ENCODE measurements at places on chromosomes 1 and 21.
A peak's percentile ranks its signal among the peaks of the same experiment; 100 is the strongest.

DNA sequence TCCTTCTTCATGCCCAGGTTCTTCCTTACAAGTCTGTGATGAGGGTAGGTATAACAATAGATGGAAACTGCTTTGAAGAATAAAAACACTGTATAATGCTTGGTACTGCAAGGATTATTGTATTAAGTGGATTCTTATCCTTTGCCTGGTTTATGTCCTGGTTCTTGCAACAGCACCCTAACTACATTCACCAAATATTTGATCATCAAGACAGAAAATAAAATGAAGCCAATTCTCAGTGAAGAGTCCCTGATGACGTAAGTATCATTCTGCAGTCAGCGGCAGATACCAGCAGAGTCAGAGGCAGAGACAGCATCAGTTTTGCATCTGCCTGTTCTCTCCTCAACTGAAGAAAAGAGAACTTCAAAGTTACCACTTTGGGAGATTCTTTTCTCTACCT is 19.7 kb downstream of the ARHGEF11 start:
- DNase-seq = no peak

GRCh38 chr1:156657741-156658319 is 15.9 kb downstream of the BCAN start:
- no peak for DNase-seq

GRCh38 chr1:60402216-60402615 is 328.6 kb upstream of the C1orf87 start:
- no peak for DNase-seq

DNA sequence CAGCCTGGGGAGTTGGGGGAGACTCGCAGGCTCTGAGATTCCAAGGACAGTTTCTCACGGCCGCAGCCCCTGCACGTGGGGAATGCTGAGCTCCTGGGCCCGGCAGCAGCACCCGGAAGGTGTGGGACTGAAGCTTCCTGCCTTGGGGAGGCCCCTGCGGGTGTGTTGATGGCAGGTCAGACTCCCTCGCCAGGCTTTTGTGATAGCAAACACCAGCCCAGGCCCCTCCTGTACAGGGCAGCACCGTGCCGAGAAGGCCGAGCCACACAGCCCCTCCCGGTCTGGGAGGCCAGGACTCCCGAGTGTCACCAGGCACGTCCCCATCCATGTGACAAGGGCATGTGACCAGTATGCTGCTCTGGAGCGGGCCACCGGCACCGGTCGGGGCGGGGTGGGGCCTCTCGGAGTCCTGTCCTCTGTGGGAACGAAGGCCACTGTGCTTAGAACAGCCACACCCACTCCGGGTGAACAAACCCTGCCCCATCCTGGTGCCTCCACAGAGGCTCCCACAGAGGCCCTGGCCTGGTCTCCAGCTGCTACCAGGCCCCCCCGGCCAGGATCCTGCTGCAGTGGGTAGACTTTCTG is 31.1 kb upstream of the ARHGEF16 start:
- no peak for DNase-seq

DNA sequence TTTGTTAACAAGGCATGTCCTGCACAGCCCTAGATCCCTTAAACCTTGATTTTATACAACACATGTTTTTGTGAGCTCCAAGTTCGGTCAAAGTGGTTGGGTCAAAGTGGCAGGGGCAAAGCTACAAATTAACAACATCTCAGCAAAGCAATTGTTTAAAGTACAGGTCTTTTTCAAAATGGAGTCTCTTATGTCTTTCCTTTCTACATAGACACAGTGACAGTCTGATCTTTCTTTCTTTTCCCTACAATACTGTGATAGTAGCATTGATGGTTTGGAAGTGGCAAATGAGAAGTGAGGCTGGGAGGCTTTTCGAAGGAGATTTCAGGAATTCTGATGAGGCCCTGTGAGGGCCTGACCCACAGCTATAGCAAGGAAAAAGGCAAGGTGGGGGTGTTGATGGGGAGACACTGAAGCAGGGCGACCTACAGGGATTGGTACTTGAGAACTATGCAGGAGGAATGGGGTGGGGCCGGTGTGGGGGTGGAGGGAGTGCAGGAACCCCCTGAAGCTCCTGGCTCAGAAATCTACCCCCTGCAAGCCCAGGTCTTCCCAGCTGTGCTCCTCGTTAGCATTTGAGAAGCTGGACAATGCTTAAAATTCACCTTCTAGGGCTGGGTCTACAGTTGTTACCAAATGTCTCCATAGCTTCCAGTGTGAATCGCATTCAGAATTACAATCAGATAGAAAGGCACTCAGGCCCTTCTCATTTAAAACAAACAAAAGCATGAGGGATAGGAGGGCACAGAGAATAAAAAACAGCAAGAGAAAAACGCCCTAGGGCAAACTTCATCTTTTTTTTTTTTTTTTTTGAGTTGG is 102.6 kb upstream of the PPM1J start:
- DNase-seq = no peak

- no peak for DNase-seq
Observed at GRCh38 chr1:247431643-247432042, 15.7 kb downstream of the NLRP3 start.

- DNase-seq = no peak
Observed at GRCh38 chr1:47578026-47578720, 140.3 kb downstream of the FOXD2 start.

DNA sequence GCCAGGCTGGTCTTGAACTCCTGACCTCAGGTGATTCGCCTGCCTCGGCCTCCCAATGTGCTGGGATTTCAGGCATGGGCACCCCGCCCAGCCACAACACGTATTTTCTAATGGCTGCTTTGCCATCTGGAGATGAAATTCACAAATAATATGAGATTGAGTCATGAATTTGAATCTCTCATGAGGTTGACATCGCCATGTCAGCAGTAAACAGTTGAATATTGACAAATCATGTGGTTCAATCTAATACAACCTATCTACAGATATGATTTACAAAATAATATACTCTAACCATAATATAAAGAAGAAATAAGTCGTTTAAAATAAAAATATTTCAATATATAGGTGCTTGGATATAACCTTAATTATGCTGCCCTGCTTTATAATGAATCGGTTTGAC is 42.1 kb downstream of the MYOM3 start:
- DNase-seq = no peak

- DNase-seq = no peak
Observed at GRCh38 chr1:205236951-205237475, 9.3 kb downstream of the TMCC2 start.

DNA sequence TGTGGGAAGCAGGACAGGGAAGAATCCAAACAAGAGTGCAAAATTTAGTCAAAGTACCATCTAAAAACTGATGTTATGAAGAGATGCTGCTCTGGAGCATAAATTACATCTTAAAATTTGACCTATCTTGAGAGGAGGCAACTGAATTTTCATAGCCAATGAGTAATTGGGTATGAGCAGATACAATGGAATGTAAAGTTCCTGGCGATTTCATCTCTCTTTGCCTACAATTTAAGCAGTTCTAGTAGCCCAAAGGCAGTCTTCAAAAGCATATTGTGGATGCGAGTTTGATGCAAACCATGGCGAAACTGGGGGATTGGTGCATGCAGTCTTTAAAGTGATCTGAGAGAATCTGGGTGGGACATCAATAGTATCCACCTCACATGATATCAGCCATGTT is 1265.9 kb downstream of the BRINP3 start:
- no peak for DNase-seq

DNA sequence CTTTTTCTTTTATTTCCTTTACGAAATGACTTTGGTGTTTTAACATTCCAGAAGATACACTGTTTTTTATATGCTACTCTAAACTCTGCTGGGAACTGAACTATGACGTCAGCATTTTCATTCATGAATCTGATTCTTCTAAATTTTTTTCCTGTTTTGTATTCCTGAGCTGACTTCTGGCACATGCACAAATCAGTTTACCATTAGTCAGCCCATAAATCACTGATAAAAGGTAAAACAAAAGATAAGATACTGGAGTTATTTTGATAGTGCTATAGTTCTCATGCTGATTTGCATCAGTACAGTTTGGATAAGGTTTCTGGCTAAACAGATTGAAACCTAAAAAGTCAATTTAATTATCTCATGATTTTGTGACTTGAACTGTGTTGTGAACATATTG is 10.4 kb downstream of the CAMTA1 start:
- no peak for DNase-seq

- no peak for DNase-seq
Observed at GRCh38 chr1:223718850-223719249, 6.5 kb downstream of the CAPN2 start.

DNA sequence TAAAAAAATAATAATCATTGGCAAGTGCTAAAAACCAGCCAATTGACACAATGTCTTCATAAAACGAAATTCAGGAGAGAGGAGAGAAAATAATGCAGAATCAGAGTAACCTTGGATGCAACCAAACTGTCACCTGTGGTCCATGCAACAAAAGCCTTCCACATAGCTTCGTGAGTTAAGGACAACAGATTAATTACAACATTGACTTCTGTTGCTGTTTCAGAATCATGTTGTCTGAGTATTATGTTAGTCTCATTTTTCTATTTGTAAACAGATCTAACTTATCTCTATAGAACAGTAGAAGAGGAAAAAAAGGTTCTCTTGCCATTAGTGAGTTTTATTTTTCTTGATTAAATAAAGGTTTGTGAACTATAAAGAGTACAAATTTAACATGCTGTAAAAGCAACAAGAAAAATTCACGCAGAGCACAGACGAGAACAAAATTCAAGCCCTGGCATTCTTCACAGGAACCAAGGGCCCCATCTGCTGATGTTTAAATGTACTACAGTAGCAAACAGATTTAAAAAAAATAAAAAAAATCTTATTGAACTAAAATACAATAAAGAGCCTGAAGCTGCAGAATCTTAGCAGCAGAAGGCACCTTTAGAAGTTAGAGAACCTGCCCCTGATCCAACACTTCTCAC is 381.1 kb upstream of the PKN2 start:
- DNase-seq = peak; percentile 37

GRCh38 chr1:214658175-214658574 is 55.2 kb downstream of the CENPF start:
- DNase-seq = no peak

GRCh38 chr21:34072145-34073031 is 990 bp upstream of the MRPS6 start:
- no peak for DNase-seq

GRCh38 chr1:26027716-26028489 is 6.3 kb downstream of the EXTL1 start:
- DNase-seq = no peak

GRCh38 chr1:15948595-15949452 is 27.1 kb downstream of the ZBTB17 start:
- no peak for DNase-seq

- DNase-seq = no peak
Observed at GRCh38 chr1:36091698-36092097, 3.0 kb downstream of the ADPRS start.

DNA sequence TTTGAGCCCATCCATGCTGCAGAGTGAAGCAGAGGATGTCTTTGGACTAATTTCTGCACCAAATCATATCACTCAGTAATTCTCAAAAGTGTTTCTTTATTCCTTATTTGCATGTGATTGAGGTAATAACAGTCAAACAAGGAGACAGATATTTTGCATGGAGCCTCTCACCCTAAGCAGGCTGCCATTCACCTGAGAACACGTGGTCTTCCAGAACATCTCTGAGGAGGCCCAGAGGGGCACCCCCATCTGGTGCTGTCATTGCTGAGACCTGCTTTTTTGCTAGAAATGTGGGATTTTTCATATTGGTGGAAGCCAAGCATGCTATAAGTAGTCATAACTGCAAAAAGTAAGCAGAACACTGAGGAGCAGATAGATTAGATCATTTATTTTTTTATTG is 7.7 kb downstream of the SLC37A1 start:
- DNase-seq = no peak

All from mesothelial cell of epicardium (in vitro differentiated cells).